Hematopoietic multipotent progenitor cell treated with erythropoietin and hydrocortisone succinate and interleukin-3 and kit ligand, for 6 days (in vitro differentiated cells): ENCODE measurements at places on chromosomes 16 and 17.
A peak's percentile ranks its signal among the peaks of the same experiment; 100 is the strongest.

GRCh38 chr17:8781776-8782175 lies 17.4 kb downstream of the MFSD6L start:
- no peak for DNase-seq

DNA sequence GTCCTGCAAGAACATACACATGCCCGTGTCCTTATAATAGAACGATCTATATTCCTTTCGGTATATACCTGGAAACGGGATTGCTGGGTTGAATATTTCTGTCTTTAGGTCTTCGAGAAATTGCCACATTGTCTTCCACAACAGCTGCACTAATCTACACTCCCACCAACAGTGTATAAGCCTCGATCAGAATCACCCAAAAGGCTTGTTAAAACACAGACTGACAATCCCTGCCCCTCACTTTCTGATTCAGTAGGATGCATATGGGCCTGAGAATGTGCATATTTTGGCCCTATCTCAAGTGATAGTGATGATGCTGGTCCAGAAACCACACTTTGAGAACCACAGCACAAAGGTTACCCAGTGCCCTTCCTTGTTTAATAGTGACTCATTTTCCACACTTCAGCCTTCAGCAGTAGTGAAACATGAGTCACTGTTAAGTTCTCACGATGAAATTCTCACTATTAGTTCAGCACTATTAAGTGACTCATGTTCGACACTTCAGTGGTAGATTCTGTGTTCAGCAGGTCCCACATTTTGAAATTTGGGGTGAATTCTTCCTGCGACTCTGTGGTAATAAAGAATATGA lies 215.6 kb downstream of the GRIN2A start:
- DNase-seq: no peak

DNA sequence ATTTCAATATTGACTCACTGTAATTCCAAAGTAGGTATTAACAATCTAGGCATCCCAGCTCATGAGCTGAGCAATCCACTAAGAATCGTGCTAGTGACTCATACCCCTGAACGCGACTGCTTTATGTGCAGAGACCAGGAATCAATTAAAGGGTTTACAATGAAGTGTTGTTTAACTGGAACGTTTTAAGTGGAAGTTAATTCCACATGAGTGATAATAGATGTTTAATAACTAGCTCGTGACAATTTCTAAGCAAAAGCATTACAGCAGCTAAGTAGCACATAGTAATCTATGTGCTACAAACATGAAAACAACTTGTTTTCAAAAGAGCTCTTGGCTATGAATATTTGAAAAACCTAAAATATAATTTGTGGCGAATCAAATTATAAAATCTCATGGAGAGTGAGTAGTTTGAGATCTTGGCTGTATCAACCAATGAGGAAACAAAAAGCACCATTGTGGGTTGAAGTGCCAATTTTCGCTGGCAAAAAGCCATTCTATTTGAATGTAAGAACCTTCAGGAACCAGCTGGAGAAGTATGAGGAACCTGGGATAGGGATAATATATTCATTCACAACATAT lies 9.4 kb downstream of the GJC1 start:
- DNase-seq: no peak

DNA sequence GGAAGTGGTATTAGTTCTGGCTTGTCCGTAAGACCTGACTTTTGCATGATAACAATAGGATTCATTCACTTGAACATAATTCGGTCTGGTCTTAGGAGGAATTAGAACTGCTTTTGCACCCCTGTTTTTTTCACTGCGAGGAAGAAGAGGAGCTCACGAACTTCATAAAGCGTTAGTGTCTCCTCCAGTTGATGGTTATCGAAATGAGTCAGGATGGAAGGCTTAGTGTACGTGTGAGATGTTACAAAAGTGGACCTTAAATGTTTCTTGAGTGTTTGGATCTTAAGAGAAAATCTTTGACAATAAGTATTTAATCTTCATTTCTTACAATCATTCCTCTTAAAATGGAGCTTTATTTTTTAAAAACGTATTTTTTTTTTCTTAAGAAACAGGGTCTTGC lies 52.8 kb downstream of the USP10 start:
- no peak for DNase-seq

- no peak for DNase-seq
Observed at GRCh38 chr17:15124746-15125145, 140.4 kb downstream of the PMP22 start.

DNA sequence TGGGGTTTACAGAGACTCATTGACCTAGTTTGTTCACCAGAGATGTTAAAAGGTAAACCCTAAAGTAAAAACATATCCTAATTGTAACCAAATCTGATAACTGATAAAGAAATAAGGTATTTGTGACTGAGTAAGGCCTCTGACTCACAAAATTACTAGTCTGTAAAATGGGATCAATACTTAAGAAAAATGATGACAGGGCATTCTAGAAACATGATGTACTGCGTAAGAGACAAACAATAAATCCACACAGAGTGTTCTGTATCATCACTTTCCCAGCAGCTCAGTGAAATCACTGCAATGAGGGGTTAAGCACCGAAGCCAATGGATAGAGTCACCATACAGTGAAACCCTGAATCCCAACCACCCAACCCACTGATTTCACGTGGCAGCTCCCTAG lies 91.5 kb downstream of the VPS53 start:
- DNase-seq: no peak

GRCh38 chr16:2919511-2920255 lies 8.0 kb downstream of the FLYWCH1 start:
- DNase-seq: peak; percentile 82

GRCh38 chr16:83392743-83393142 lies 415.0 kb upstream of the HSBP1 start:
- no peak for DNase-seq

- DNase-seq: no peak
Observed at GRCh38 chr16:73071131-73071940, 23.4 kb upstream of the ZFHX3 start.

GRCh38 chr17:40038882-40039513 lies 15.2 kb downstream of the MED24 start:
- peak; percentile 66 for DNase-seq

DNA sequence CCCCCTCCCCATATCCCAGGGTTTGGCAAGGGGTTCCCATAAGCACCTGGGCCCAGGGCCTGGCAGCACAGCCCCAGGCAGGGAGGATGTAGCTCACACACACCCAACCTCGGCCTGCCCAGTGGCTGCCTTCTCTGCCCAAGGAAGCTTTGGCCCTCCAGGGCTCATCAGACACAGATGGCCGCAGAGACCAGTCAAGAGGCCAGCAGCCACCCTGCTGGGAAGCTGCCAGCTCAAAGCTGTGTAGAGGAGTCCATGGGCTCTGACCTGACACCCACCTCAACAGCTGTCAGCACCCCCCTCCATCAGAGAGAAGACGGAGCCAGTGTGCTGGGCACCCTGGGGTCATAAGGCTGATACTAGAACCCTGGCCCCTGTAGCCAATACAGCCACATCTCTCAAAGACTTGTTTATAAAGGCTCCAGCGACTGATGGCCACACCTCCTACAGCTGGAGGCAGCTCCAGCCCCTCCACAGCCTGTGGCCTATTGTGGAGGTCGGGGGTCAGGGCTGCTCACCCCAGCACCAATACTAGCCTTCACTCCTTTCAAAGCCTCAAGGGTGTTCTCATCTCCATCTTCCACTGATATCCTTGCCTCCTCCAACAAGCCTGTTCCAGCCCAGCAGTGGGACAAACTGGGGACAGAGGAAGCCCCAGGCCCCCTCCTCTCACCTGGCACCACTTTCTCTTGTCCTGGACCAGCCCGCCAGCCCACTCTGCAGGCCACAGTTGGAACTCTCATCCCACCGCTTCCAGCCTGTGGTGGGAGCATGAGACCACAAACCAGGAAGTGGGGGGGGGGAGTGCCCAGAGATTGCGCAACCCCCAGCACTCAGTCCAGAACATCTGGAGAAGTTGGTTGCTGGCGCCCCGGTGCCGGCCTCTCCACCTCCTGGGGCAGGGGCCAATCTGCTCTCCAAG lies 2.2 kb upstream of the MPG start:
- DNase-seq: peak; percentile 69

GRCh38 chr16:81142864-81143263 lies 46.7 kb upstream of the GCSH start:
- no peak for DNase-seq

DNA sequence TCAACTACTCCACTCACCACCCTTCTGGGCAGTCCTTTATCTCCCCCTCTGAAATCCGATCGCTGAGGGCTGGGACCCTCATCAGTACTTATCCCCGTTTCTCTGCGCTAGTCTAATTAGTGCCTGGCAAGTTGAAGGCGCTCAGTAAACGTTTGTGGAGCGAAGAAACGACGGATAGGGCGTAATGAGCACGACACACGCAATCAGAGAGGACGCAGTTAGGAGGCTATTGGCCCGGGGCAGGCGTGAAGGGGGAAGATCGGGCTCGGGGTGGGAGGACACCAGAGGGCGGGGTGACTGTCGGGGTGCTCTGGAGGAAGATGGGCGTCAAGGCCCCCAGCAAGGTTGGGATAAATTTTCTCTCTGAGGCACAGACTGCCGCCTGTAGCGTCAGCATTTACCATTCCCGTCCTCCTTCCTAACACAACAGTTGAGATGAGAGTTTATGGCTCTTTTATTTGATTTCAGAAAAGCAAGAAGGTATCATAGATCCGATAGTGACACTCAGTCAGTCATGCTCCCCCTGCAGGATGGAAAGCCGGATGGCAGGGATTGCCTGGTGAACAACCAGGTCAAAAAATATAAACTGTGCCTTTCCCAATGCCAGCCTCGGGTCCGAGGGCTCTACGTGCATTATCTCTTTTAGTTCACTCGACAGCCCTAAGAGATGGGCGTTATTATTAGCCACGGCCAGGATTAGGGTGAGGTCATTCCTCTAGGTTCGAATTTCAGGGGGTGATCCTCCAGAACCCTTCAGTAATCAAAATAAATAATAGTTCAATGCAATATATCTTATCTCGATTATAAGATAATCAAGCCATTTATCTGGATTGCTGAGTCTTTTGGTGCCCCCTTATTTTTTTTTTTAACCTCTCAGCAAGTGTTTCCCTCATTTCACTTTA lies 9.5 kb upstream of the ARL4D start:
- DNase-seq: peak; percentile 93

DNA sequence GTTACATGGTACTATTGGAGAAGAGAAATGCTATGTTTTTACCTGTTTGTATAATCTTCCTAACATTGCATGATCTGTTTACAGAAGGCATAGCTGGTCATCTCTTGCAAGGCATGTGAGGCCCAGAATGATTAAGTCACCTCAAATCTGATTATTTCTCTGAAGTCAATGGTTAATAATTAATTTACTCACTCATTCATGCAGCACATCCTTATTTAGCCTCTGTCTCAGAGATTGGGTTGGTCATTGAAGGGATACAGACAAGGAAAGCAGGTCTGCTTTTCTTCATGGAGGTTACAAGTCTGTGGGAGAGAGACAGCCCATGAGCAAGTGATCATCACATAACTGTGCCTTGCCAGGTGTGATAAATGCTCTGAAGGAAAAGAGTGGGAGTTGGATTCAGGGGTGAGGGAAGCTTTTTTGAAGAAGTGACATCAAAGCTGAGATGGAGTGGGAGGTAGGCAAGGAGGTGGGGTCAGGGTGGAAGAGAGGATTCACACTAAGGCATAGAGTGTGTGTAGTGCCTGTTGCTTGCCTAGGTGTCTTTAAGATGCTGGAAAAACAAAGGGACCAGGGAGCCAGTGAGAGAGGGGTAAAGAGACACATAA lies 16.3 kb upstream of the RBFOX1 start:
- DNase-seq: no peak

DNA sequence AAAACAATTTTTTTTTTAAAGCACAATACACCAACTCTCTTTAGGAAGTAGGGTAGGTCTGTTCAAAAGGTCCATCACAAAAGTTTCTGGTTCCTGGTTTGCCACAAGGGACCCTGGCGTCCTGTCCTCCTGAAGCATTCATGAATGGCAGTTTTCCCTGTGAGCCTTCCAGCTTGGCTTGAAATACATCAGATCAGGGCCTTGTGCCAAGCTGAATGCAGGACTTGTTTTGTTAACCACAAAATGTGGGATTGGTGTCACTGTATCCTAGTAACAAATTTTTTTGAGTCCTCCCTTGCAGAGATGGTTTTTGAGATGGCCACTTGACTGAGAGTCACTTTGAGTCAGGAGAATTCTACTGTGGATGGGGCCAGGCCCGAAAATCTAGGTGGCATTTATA lies 3.9 kb downstream of the GNAO1 start:
- DNase-seq: no peak

GRCh38 chr17:47423406-47424295 lies 99.9 kb downstream of the EFCAB13 start:
- peak; percentile 41 for DNase-seq

- no peak for DNase-seq
Observed at GRCh38 chr17:82446649-82447048, 3.9 kb downstream of the CYBC1 start.

DNA sequence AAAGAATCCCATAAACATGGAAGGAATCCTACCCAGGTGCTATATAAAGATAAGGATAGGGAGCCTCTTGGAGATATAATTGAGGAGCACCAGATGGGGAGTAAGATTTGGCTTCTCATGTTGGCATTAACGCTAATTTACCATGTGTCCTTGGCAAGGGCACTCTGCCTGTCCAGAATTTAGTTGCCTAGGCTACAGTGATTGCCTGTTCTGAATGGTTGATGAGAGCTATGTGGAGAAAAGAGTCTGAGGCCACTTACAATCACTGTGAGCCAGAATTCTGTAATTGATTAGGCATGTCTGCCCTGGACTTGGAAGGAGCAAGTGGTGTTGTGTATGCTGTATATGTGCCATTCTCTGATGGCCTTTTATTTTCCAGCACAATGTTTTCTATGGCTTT lies 1101.2 kb upstream of the RBFOX1 start:
- DNase-seq: no peak

- DNase-seq: no peak
Observed at GRCh38 chr17:50211249-50212120, 10.1 kb upstream of the COL1A1 start.

GRCh38 chr17:42372142-42372541 lies 16.1 kb downstream of the STAT3 start:
- no peak for DNase-seq
